ENCODE measurements at places on chromosomes 7 and 10.
A peak's percentile ranks its signal among the peaks of the same experiment; 100 is the strongest.

DNA sequence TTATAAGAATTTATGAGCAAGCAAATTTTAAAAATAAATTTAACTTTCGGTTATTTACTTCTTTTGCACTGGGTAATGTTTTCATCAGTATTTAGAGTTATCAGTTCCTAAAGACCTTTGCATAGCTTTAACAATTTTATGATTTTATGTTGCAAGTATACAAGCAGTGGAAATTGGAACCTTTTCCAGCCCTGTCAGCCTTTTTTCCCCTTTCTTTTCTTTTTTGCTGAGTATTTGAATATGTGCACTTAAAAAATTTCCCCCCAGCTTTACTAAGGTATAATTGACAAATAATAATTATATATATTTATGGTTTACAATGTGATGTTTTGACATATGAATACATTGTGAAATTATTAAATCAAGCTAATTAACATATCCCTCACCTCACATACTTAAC is 62.6 kb downstream of the MKLN1 start:
- no peak for DNase-seq

DNA sequence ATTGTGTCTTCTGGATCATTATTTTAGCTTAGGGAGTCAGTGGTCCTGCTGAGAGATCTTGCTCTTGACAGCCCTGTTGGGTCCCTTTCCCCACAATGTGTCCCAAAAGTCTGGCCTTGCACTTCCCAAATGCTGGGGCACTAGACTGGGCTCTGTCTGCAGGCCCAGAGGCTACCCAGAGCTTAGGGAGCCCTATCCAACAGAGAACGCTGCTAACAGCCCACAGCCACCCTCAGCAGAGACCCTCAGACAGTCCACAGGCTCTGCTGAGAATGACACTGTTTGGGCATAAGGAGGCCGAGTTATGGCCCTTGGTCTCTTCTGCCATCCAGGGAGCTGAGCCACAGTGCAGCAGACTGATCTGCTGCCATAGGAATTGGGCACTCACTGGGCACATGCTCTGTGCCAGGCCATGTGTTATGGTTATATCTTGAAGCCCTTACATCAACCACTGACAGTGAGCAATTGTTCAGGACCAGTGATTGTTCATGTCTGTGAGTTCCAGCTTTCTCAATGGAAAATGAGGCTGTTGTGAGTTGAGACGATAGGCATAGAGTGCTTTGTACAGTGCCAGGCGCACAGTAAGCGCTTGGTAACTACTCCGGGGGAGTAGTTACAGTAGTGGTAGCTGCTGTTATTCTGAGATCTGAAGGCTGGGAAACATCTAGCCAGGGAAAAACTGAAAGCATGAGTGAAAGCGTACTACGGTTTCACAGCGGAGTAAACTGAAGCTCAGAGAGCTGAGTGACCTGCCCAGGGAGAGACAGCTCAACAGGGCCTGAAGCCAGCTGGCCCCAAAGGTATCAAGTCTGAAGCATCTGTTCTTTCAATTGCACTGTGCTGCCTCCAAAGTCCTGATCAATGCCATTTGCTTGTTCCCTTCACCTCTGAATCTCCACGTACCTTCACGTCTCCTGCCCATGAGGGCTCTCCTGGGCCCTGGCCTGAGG is 77.6 kb upstream of the PRLHR start:
- no peak for DNase-seq

DNA sequence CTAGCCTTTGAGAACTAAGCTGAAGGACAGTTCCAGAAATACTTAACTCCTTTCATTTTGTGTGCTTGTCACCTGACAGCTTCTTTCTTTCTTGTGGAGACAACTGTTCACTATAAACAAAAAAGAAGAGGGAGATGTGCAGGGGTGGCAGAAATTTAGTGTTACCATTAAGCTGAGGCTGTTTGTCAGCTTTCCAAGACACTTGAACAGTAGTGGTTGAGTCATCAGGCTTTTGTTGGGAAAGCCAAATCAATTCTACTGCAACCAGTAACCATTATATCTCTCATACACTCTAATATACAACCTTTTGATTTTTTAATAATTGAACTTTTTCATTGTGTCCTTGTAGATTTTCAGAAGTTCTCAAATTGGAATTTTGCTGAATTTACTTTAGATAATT is 75.3 kb downstream of the POLL start:
- no peak for DNase-seq

GRCh38 chr7:108722561-108722960 is 152.9 kb downstream of the DNAJB9 start:
- no peak for DNase-seq

GRCh38 chr7:234051-234707 is 41.8 kb downstream of the FAM20C start:
- no peak for DNase-seq

DNA sequence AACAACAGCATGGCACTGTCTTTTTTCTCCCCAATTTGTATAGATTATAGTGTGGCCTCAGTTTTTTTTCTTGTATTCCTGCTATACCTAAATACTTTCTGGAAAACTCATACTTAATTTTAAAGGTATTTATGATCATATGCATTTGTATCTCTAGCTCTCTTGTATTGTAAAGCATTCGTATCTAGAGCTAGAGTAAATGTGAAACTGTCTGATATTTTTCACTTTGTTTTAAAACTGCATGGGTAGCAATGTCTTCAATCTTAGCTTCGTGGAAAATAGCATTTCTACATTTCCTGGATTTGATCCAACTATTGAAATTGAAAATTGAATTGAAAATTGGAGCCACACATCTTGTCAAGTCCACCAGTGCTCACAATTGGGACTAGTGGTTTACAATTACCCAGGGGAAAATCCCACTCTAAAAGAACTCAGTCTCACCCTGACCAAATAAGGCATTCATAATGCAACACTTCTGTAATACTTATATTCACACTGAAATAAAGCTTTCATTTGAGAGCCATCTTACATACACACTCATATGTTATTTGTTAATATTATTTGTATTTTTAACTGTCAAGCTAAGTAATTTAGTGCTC is 51.3 kb upstream of the KLF6 start:
- DNase-seq, result peak; percentile 67

DNA sequence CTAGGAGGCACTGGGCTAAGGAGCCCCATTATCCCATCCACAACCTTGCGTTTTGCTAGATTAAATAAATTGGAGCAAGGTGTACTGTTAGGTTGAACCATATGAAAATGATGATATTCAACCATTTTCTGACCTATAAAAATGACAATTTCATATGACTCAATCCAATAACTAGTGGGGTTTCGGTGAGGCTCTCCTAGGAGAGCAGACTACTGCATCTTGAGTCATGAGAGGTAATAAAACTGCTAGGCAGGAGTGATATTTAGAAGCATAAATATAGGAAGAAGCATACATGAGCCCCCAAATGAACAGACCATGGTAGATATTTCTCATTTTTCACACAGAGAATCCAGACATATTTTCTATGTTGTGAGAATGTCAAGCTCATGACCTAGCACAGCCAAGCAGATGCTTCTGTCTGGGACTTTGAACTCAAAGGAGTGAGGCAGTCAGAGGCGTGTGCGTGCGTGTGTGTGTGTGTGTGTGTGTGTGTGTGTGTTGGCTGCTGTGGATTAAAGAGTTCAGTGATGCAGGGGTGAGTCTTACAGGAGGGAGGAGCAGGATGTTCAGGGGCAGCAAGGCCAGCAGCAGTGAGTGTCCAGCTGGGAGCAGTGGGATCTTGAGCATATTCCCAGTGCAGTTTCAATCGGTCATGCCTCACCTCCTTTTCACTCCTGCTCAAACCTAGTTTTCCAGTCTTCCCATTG is 17.8 kb upstream of the WDR11 start:
- no peak for DNase-seq

- DNase-seq, result no peak
Observed at GRCh38 chr10:85642421-85643170, 724.0 kb downstream of the GRID1 start.

- DNase-seq, result no peak
Observed at GRCh38 chr7:138911007-138911406, 70.2 kb downstream of the KIAA1549 start.

DNA sequence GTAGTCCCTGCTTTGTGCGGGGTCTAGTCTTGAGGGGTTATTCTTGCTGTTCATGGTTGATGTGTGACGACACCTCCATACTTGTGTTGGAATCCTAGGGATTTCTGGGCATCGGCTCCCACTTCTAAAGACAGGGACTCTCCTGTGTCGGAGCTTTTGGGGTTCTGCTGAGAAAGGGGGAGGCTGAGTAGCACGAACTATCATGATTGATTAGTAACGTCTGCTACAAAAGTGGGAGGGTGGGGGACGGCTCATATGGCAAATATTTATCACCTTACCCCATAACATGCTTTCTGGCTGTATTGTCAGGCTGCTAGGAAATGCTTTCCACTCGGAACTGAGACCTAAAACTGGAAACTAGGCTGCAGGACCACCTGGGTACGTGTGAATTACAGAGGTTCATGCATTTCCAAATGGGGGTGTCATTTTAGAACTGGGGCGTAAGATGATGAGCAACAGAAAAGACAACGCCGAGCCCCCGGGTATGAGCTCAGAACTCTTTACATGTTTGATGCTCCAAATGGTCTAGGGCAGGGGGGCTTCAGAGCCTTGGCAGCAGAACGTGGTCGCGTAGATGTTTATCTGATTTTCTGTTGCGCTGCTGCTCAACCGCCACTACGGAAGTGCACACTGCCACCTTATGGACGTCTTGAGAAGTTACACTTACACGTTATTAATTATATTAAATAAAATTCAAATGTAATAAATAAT is 15.1 kb upstream of the NME8 start:
- DNase-seq, result peak; percentile 57

DNA sequence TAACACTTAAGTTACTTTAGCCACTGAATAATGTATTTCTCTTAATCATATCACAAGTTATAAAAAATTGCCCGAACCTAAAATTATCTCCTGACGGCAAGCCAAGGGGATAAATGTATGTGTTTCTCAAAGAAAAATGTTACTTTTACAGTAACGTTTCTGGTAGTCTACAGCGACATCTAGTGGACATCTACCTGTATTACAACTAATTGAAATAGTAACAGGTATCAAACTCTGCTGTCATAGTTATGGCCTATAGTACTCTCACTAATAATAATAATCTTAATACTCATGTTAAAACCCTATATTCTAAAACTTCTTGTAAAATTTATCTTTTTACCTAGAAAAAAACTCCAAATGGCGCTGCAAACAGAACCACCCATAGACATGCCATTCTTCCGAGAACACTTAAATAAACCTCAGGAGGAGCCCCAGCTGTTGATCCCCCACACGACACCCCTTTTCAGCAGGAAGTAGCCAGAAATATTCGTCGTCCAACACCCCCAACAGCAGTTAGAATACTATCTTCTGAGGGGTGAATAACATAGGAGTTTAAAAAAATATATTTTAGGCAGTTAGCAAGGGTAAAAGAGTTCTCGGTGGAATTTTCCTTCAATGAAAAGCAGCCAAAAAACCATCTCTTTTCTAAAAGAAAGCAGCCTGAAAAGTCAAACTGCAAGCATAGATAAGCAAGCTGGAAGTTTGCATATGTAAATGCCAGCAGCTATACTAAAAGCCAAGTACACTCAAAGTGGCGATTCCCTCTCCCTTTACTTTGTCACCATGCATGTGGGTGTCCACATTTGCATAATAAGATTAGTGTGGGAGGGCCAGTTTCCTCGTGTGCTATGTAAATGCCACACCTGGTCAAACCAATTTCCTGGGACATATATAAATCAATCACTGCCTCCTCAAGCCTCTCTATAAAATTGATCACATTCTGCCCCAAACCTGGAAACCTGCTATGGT is 40.5 kb upstream of the ZNF107 start:
- peak; percentile 12 for DNase-seq

GRCh38 chr10:86757113-86757972 is 924 bp downstream of the BMPR1A start:
- peak; percentile 26 for DNase-seq

DNA sequence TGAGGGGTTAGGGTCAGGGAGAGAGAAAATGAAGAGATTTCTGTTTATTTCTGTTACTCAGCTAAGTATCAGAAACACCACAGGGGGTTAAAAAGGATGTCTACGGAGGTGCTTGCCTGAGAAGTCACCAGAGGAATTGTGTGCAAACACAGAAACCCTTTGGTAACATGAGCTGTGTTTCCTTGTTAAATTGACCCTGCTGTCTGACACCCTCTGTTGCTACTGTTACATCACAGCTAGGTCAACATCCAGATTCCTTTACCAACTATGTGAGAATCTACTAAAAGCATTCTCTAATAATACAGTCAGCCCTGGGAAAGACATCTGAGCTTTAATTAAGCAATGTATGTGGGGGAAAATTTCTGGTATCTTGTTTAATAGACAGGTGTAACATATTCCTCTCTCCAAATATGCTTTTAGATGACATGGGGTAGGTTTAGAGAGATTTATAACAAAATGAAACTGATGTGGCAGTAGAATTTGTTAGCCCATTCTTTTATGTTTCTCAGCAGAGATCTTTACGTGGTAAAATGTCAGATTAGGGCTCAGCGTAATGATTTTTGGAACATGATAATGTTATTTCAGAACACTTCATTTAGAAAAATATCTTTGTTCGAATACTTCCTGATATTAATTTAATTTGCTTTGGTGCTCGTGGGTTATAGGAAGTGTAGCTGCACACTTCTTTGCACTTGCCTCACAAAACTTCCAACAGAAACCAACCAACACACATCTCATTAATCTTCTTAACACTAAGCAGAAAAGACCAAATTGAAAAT is 168.0 kb upstream of the AHR start:
- DNase-seq, result no peak

DNA sequence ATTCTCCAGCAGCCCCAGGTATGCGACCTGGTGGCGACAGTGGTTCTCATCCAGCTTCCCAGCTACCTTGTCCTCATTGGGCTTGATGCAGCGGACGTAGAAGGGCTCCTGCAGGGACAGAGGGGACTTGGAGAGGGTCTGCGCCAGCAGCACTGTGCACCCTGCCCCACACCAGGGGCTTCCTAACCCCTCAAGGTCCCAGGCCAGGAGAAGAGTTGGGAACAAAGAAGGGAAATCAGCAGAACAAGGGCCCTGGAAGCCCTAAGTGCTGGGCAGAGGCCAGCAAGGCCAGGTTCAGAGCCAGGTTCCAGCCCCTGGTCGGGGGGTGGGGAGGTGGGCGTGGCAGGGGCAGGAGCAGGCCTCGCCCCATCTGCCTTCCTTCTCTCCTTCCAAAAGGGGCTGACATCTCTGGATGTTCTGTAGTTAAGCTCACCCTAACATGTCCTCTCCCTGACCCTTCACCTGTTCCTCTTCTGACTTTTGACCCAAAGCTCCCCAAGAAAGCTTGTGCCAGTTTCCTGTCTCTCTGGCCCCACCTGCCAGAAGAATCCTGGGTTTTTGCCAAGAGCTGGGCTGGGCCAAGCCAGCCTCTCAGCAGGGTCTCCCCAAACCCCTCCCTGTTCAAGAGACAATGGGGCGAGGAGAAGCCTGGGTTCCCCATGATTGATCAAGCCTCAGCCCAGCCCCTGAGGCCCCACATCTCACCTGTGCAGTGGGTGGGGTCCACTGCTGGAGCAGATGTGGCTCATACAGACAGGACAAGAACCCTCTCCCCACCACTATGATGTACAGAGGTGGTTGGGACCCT is 11.9 kb downstream of the MYO1G start:
- no peak for DNase-seq

DNA sequence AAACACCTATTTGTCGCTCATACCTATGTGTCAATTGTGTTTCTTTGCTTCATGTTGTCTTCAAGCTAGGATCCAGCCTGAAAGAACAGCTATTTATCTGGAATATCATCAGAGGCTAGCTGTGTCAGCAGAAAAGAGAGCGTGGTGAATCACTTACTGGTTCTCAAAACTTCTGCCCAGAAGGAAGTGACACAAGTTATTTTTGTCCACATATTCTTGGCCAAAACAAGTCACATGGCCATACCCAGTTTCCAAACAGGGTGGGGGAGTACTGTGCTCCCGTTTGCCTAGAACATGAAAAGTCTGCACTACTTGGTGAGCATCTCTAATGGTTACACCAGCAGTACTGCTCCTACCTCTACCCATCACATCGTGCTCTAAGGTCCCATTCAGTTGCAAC is 160.9 kb upstream of the CSTF2T start:
- no peak for DNase-seq

All from activated CD4-positive, alpha-beta T cell treated with anti-CD3 and anti-CD28 coated beads, Interleukin-2, Interleukin-6, amounts not matched to agents 100 ng/mL and 50 ng/mL, durations not matched to agents 16 hours and 8 hours (primary cell).